A549 treated with AZD2906 at 1 μM for 4 hours (cell line): ENCODE measurements at places on chromosomes 6 and 20. TPM values are rescaled to one million over a fixed set of nuclear protein-coding genes. Genes with fewer than 3 reads are reported as not detected.

The ADGRF1 gene
- not detected in 5 replicates for total RNA-seq

The MED20 gene
- 11.8 to 18.5 TPM (median 14.9 TPM) in 5 replicates for total RNA-seq

The HMGN3 gene
- 60.1 to 64.8 TPM (median 61.6 TPM) in 5 replicates for total RNA-seq

The NT5E gene
- total RNA-seq, result 20.5 to 32.3 TPM (median 26.2 TPM) in 5 replicates

The EYA2 gene
- total RNA-seq, result 1.8 to 2.6 TPM (median 2.3 TPM) in 5 replicates

The RFX6 gene
- total RNA-seq, result not detected in 5 replicates

The AIF1 gene
- not detected in 5 replicates for total RNA-seq

The ANKEF1 gene
- 5.1 to 5.9 TPM (median 5.5 TPM) in 5 replicates for total RNA-seq

The OGFR gene
- total RNA-seq, result 39.8 to 49.1 TPM (median 45.9 TPM) in 5 replicates

The SERINC3 gene
- 68.8 to 86.4 TPM (median 82.6 TPM) in 5 replicates for total RNA-seq

The CDH26 gene
- 0.05 to 0.20 TPM (median 0.12 TPM) in 4 of 5 replicates, not detected in the other for total RNA-seq

The PSORS1C2 gene
- 0.08 TPM in 1 of 5 replicates, not detected in the others for total RNA-seq

The SLC22A2 gene
- not detected in 5 replicates for total RNA-seq

The SNAP25 gene
- 13.3 to 18.4 TPM (median 16.2 TPM) in 5 replicates for total RNA-seq

The RGS17 gene
- 4.7 to 6.3 TPM (median 5.8 TPM) in 5 replicates for total RNA-seq

The DEFB124 gene
- total RNA-seq, result 0.42 TPM in 1 of 5 replicates, not detected in the others

The FAM184A gene
- 0.08 TPM in 1 of 5 replicates, not detected in the others for total RNA-seq

The PPP1R18 gene
- 38.8 to 45.2 TPM (median 41.3 TPM) in 5 replicates for total RNA-seq

The ZNF334 gene
- total RNA-seq, result not detected in 5 replicates

The RGS19 gene
- total RNA-seq, result 39.1 to 53.5 TPM (median 50.3 TPM) in 5 replicates

The C6orf141 gene
- 7.0 to 8.7 TPM (median 8.7 TPM) in 5 replicates for total RNA-seq

The OLIG3 gene
- not detected in 5 replicates for total RNA-seq

The MATN4 gene
- total RNA-seq, result 0.10 to 0.22 TPM (median 0.12 TPM) in 4 of 5 replicates, not detected in the other

The GRM1 gene
- total RNA-seq, result 0.01 to 0.03 TPM (median 0.01 TPM) in 5 replicates
